Head of caudate nucleus (tissue), 42 donors: ENCODE measurements at places on chromosomes 13 and 19.
A peak's percentile ranks its signal among the peaks of the same experiment; 100 is the strongest.

GRCh38 chr13:101326710-101327109, 89.6 kb downstream of the NALCN start:
- no peak for DNase-seq

DNA sequence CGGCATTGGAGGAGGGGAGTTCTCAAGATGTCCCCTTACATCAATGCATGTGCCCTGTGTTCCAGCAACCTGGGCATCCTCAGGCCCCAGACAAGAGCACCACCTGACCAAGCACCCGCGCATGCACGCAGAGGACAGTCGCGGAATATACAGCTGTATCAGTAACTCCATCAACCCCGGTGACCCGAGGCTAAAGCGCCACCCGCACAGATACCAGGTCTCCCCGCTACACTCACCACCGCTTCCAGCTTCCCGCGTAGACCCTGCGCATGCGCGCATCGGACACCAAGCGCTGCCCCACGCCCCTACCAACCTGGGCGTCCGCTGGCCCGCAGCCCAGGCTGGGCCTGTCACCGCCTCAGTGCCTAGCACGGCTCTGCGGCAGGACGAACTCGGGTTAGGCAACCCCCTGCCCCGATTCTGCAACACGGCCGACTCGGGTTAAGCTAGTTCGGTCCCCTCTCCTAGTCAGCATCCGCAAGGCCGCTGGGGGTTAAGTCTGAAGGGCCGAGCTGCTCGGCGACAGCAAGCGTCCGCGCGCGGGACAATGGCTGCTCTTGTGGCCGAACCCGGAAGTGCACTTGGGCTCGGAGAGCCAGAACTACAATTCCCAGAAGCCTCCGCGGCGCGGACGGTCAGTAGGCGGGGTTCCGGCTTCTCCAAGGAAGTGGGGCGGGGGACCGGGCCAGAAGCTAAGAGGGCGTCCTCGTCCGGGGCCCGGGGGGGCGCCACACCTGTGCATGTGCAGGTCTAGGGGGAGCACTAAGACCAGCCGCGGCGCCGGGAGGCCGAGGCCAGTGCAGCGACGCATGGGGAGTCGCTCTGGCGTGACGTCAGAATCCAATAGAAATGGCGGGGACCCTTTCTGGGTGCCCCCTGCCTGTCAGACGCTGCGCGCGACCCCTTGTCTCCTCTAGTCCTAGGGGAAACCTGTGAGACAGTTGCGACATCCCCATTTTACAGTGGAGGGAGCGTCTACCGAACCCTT, at the start of gene ZNF180:
Gene ZNF180, minus strand, starts transcription at position 561 of the 988 bp plus-strand sequence. CDS start 3,188 bp downstream, outside the sequence.
- DNase-seq, result peak; percentile 97

DNA sequence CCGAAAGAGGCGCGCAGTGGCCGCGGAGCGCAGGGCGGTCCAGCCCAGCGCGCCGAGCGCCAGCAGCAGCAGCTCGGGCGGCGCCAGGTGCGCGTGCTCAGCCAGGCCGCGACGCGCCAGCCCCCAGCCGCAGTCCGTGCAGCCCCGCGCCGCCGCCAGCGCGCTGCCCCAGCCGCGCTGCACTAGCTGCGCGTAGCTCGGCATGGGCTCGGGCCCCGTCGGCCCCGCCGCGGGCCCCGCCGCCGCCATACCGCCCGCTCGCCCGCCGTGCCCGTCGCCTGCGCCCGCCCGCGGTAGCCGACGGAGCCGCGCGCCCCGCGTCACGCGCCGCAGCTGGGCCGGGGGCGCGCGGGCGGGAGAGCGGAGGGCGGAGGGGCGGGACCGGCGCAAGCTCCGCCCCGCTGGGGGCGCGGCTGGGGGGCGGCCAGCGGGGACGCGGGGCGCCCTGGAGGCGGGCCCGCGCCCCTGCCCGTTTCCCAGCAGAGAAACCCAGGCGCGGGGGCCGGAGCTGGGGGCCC, at the start of gene CERS1:
Gene CERS1, minus strand, starts transcription at position 335 of the 518 bp plus-strand sequence. Its CDS starts 86 bp downstream, at position 249.
- peak; percentile 35 for DNase-seq

DNA sequence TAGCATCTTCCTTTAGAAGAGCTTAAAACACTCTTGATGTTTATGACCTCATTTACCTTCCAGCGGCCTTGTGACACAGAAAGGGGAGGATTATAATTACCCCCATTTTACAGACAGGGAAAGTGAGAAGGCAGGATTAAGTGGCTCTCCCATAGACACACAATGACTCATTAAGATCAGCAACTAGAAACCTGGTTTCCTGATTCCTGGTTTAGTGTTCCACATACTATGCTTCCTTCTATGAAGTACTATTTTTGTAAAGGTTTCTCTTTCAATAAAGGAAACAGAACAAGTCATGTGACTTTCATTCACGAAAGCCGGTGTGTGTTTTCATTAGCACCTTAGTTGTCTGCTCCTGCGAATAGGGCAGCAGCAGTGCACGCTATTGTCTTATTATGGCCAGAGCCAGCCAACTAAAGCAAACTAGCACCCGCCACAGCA, 8.3 kb downstream of the IRS2 start:
- no peak for DNase-seq

- no peak for DNase-seq
Measured at GRCh38 chr19:55339889-55340783, 460 bp downstream of the KMT5C start.

GRCh38 chr19:4576016-4576933, 16.8 kb upstream of the SEMA6B start:
- DNase-seq, result peak; percentile 55

DNA sequence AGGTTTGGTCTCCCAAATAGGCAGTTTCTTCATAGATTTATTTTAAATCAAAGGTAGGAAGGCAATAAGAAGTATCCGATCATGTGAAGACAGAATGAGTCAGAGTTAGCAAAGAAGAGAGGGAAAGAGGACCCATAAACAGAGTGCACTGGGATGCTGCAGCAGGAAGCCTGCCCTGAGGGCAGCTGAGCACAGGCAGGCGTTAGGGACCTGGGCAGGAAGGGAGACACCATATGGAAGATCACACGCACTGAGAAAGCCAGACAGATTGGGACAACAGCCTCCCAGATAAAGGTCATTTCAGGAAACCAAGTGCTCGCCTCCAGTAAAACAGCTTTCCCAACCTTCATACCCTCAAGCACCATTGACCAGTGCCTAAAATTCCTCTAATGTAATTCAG, 598.0 kb downstream of the EFNB2 start:
- no peak for DNase-seq

- DNase-seq, result no peak
Measured at GRCh38 chr13:48641404-48641803, 12.3 kb upstream of the CYSLTR2 start.

DNA sequence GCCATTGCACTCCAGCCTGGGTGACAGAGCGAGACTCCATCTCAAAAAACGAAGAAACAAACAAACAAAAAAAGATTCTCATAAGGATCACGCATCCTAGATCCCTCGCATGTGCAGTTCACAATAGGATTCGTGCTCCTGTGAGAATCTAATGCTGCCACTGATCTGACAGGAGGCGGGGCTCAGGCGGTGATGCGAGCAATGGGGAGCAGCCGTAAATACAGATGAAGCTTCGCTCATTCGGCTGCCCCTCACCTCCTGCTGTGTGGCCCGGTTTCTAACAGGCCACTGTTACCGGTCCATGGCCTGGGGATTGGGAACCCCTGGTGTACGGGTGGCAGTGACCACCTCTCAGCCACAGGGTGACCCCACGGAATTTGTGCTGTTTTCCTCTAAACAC, 98.2 kb upstream of the MRI1 start:
- no peak for DNase-seq

DNA sequence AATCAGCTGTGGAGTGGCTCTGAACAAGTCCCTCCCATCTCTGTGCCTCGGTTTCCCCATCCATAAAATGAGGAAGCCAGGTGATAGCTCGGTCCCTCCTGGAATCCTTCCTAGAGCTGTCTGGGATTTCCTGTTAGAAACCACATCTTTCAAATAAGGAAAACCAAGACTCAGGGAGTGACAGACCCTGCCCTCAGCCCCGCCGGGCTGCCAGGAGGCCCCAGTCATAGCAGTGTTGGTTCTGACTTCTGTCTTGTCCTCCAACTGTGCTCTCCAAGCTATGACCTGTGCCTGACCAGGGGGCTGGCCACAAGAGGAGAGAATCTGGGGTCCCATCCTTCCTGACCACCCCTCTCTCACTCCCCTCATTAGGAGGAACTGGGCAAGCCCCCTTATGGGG, 1.1 kb upstream of the SHD start:
- DNase-seq, result no peak

DNA sequence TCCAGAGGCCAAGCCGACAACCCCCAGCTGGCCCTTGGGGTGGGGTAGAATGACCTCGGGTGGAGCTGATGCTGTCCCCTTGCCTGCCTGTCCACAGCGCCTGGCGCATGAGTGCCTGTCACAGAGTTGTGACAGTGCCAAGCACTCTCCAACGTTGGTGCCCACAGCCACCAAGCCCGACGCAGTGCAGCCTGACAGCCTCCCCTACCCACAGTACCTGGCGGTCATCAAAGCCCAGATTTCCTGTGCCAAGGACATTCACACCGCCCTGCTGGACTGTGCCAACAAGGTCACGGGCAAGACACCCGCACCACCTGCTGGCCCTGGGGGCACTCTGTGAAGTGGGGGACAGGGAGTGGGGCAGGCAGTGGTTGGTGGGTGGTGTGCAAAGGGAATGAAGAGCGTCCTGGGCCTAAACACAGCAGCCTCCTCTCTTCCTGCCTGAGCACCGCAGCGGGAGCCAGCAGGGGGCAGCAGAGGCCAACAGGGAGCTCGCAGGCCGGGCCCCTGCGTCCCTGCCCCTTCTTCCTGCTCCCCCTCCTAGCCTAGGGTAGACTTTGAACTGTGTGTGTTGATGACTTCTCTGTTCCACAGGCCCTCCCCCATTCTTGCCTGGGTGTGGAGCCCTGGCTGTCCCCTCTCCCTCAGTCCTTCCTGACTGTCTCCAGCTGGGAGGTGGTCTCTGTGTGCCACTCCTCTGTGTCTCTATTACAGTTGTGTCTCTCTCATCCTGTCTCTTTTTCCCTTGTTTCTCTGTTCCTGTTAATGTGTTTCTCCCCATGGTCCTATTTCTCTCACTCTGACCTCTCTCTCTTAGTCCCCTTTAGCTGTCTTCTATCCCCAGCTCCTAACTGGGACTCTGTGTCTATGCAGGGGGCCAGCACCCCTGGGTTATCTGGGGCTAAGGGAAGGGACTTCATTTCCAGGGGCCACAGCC, 6.5 kb downstream of the MED29 start:
- DNase-seq, result peak; percentile 91

DNA sequence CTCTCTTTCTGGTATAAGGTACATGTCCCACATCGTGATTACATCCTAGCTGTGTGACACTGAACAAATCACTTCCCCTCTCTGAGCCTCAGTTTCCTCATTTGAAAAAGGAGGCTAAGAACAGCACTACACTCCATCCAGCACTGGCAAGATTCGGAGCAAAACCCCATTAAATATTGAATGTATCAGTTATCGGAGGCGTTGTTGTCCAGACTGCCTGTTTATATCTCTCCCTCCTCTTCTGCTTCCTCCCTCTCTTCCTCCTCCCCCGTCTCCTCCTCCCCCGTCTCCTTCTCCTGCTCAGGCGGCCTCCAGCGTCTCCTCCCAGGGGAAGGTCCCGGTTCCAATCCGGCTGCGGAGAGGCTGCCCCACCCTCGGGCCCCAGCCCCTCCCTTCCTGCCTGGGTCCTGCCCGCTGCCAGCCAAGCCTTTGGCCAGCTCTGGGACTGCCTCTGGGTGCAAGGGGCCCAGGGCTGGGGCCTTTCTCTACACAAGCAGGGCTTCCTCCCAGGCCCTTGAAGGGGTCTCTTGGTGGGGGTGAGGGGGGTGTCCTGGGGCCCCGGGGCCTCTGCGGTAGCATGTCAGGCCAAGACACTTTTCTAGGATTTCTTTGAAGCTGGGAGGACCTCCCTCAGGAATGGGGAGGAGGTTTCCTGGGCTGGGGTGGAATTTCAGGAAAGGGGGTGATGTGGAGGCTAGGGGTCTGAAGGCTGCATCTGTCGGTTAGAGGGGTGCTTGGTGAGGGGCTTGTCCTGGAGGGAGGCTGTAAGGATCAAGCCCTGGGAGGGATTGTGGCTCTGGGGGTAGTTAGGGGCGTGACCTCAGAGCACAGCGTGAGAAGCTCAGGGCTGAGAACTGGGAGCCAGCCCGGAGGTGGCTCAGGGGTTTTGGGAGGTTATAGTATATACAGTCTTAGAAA, 1.9 kb downstream of the RRAS start:
- DNase-seq, result no peak

DNA sequence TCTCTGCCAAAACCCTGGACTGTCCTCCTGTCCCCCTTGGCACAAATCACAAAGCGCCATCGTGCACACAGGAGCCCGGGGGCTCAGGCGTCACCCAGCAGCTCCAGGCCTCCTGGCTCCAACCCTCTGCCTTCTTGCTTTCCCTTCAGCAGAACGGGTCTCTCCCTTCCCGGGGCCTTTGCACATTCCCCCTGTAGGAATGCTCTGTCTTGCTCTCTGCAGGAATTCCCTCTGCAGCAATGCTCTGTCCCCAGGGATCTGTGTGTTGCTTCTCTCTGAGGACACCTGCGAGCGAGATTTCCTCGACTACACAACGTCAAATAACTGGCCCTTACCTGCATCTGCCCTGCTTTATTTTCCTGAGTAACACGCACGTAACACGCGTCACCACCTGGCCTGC, 13.3 kb upstream of the RASA3 start:
- no peak for DNase-seq

GRCh38 chr13:74596691-74597090, 462.5 kb upstream of the KLF12 start:
- DNase-seq, result no peak

DNA sequence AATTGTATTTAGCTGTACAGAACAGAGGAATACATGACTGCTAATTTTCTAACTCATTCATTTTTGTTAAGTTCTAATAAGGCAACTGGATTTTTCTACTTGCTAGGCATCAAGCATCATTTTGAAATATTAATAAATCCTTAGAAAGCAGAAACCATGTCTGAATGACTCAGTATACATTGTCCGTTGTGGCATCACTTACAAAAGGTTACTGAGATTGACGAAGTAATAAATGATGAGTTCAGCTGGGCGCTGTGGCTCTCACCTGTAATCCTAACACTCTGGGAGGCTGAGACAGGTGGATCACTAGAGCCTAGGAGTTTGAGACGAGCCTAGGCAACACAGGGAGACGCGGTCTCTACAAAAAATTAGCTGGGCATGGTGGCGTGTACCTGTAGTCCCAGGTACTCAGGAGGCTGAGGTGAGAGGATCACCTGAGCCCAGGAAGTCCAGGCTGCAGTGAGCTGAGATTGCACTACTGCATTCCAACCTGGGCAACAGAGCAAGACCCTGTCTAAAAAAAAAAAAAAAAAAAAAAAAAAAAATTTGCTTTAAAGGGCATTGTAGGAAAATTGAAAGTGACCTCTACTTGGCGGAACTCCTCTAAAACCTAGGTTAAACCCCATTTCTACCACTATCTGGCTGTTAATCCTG, 36.6 kb downstream of the LHFPL6 start:
- DNase-seq, result no peak

DNA sequence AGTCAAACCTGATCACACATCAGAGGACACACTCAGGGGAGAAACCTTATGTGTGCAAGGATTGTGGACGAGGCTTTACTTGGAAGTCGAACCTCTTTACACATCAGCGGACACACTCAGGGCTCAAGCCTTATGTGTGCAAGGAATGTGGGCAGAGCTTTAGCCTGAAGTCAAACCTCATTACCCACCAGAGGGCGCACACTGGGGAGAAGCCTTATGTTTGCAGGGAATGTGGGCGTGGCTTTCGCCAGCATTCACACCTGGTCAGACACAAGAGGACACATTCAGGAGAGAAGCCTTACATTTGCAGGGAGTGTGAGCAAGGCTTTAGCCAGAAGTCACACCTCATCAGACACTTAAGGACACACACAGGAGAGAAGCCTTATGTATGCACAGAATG, 8.2 kb upstream of the ZNF527 start:
- DNase-seq, result no peak
